Naive thymus-derived CD8-positive, alpha-beta T cell (primary cell): ENCODE measurements at places on chromosomes 7 and 10.
A peak's percentile ranks its signal among the peaks of the same experiment; 100 is the strongest.

DNA sequence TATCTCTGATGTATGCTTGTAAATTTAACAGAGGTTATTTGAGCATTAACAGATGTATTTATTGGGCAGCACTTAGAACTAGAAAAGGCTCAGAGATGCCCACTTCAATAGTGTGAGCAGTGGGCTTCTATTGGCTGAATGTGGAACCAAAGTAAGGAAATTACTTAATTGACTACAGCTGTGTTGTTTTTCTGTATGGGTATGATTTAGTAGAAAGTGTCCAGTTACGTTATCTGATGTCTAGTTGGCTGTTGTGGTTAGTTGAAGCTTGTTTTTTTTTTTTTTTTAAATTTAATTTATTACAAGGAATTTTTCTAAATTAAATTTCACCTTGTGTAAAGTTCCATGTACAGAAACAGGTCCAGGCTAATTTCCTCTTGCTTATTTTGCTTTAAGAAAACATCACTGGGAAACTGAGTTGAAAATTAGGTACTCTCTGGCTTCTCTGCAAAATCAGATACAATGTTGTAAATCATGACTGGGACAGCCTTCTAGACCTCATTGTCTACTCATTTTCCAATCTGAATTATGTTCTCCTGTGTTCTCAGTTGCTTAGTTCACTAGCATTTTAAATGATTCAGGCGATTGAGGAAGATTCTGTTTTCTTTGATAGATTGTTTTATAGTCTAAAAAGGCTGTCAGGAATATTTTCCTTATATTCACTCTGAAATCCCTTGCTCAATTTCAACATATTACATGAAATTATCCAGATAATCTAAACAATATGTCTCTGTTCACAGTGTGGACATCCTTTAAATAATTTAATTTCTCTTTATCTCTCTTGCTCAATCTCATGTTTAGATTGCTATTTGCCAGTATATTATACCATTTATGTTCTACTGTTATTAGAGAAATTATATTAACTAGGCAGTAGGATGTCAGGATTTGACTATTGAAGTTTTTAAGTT, 53.0 kb downstream of the PHF14 start:
- no peak for DNase-seq

- DNase-seq = no peak
Observed at GRCh38 chr10:118590334-118590733, 5.1 kb downstream of the PRLHR start.

- no peak for DNase-seq
Observed at GRCh38 chr7:13078105-13078504, 390.7 kb downstream of the ARL4A start.

GRCh38 chr10:93039721-93040120, 20.9 kb upstream of the CYP26C1 start:
- no peak for DNase-seq

DNA sequence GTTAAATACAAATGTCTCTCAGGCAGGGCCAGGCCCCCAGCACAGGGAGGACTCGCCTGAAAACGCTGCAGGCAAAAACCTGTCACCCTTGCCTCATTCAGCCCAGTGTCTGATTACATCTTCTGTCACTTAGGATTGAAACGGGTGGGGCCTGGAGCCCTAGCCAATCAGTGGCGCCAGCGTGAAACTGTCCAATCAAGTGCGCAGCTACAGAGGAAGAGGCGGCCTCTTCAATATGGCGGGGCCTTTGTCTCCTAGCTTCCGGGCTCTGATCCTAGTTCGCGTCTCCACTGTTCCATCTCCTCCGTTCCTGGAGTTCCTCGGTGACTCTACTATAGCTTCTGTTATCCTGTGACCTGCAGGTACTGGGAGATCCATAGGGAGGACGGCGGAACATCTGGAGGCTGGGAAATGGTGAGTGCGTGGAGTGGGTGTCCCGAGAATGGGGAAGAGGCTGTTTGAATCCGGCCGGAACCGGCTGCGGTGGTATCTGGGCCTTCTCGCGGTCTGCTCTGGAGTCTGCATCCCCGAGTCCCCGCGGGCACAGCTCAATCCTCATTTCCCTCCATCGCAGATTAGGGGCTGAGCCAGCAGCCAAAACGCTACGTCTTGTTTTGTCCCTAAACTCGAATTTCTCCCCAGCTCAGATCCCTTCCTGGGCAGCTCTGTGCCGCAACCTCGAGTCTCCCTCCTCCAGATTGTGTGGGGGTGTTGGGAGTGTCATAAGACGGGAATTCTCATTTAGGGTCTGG, at the start of gene ZNF736:
TSS of gene ZNF736 (plus strand) at position 222 of the 752 bp plus-strand sequence. CDS start at position 412, 190 bp downstream.
- DNase-seq = peak; percentile 86

GRCh38 chr10:35453855-35454532, 117.7 kb downstream of the CCNY start:
- no peak for DNase-seq

GRCh38 chr7:125927556-125927955, 997.9 kb upstream of the POT1 start:
- DNase-seq = no peak
